Amygdala (tissue), 56 donors: ENCODE measurements at places on chromosomes 2 and 18.

DNA sequence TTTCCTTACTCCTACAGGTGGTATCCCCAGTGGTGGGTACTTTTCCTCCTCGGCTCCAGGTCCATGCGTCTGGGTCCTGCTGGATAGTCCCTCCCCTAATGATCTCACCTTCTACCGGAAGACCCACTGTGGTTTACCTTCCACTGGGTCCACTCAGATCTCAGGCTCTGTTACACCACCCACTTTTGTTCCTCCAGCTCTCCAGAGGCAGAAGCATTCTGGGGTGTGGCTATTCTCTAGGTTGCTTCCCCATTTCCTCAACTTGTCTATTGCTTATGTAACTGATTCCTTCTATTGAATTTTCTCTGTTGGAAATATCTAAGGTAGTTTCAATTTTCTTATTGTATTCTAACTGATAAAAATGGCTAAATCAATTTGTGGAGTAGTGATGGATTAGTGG lies 87.6 kb upstream of the GALNT5 start:
- DNase-seq, result no peak

GRCh38 chr18:23487738-23488570 lies 15.4 kb upstream of the RMC1 start:
- DNase-seq, result no peak

GRCh38 chr2:213107728-213108127 lies 43.7 kb downstream of the IKZF2 start:
- DNase-seq, result no peak

DNA sequence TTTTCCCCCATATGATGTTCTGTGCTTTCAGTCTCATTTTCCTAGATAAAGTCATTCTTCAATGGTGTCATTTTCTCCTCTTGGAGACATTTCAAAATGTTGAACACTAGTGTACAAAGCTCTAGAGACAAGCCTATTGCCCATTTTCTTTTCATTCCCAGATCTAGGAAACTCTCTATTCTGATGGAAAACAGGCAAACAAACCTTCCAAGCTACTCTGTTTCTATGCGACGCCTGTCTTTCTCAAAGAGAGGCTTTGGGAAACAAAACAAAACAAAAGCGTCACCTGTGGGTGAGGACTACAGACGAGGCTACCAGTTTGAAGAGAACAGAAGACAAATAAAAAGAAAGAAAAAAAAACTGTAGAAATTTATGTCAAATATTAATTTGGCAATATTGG lies 311.0 kb downstream of the CBLN2 start:
- DNase-seq, result no peak

- peak; percentile 44 for DNase-seq
Measured at GRCh38 chr2:97995026-97995733, 568 bp downstream of the TMEM131 start.

- no peak for DNase-seq
Measured at GRCh38 chr2:120576509-120577474, 158.9 kb upstream of the GLI2 start.

GRCh38 chr18:5475267-5475666 lies 68.5 kb downstream of the EPB41L3 start:
- no peak for DNase-seq

- no peak for DNase-seq
Measured at GRCh38 chr2:185793532-185794345, 55.1 kb downstream of the FSIP2 start.

GRCh38 chr18:57660961-57661360 lies 39.3 kb upstream of the NARS1 start:
- DNase-seq, result no peak

DNA sequence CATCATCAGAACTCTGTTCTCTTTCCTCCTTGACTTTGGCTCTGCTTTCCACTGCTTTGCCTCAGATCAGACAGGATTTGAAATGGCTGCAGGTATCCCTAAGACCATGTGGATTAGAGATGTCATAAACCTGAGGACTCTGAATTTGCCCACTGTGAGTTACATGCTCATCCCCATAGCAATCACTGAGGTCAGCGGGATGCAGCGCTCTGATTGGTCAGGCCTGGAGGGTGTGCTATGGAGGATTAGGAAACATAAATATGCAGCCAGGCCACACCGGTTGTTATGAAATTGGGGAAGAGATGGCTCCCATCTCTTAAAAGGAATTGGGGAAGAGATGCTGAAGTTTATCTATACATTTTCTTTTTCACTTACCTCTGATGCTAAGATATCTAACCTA lies 73.7 kb upstream of the DNAJC10 start:
- no peak for DNase-seq

GRCh38 chr2:133130548-133131246 lies 437.6 kb downstream of the NCKAP5 start:
- DNase-seq, result no peak
